ENCODE measurements at places on chromosomes 6 and 20.

DNA sequence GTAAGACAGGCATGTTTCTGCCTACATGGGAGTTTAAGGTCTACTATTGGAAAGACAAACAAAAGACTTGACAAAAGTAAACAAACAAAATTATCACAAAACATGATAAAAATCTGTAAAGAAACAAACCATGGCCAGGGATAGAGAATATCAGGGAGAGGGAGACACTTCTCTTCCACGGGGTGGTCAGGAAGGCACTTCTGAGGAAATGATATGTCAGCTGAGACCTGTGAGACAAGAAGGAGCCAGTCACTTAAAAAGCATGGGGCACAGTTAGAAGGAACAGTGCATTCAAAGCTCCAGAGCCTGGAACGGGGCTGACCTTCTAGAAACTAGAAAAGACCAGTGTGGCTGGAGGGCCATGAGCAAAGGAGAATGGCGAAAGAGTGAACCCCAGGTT, 35.1 kb upstream of the SLC16A10 start:
- DNase-seq, result no peak

- DNase-seq, result no peak
These were observed 20.2 kb downstream of the SCML4 start for GRCh38 chr6:107803957-107804356.

DNA sequence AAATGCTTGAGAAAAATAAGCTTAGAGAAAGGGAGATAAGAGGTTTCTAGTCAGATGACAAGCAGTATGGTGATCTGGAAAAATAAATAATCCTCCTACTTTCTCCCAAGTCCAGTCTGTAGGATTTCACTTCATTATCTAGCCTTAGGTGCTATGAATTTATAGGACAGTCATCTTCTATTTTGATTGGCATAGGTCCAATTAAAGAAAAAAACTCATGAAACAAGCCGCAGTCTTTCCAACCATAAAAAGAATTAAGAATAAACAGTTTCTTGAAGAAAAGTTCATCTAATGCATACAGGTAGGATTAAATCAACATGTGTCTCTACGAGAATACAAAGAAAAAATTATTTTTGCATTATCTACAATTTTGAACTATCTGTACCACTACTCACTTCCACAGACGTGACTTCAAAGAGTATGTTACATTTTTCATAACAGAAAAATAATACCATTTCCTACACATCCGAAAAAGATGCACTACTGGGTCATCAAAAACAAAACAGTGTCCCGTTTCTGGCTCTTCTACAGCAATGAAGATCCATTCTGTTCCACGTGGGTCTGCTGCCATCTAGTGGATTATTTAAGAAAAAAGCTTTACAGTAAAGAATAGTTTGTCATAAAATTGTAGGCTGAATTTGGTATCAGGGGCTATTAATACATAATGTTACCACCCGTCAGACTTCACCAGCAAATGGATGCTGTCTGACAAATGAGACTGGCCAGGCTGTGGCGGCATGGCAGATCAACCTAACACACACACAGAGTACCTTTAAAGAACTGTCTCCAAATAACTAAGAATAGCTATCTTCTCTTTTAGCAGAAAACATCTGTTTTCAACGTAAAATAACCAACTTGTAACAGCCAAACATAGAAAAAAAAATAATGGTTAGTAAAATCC, 28.9 kb downstream of the STX7 start:
- no peak for DNase-seq

DNA sequence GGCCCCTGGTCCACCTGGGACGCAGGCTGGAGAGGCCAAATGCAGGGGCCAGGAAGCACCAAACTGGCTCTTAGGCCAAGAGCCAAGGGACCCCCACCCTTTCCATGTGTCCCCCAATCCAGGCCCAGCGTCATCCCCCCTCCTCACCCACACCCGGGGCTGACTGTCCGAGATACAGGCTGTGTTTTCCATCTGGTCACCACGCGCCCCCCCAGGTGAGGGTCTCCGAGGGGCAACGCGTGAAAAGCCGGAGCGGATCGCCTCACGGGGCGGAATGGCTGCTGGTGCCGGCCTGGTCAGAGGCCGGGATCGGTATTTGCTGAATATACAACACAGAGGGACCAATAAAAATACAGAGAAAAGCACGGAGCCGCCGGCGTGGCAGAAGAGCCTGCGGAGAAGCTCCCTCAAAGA, 5.2 kb upstream of the ABHD16B start:
- no peak for DNase-seq

DNA sequence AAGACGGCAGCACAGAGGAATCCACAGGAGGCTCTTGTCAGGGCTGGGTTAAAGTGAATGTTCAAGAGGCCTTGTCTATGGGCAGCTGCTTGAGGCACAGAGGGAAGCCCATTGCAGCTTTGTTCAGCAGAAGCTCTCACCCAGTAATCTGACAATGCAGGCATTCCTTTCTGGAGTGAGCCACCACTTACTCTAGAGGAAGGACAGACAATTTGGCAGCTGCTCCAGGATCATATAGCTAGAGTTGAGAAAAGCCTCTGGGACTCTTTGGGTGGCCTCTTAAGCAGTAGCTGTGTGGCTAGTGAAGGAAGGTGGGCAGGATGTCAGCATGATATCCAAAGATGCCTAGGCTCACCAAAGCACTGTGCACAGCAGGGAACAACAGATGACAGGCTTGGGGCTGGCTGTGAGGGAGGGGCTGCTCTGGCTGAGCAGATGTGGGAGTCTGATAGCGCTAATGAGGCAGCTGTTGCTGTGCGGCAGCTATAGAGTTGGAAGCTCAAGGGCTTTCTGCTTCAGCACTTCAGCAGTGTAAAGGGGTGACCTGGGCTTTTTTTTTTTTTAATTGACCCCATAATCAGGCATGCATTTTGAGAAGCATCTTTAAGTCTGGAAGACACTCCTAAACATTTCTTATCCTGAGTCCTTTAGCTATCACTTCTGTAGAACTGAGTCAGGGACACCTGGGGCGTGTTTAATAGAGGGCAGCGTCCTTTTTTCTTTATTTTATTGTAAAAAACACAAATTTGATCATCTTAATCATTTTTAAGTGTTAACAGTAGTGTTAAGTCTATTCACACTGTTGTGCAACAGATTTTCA, 27.2 kb downstream of the CMTR1 start:
- DNase-seq, result no peak

GRCh38 chr6:107264357-107264840, 149.1 kb upstream of the BEND3 start:
- DNase-seq, result no peak

DNA sequence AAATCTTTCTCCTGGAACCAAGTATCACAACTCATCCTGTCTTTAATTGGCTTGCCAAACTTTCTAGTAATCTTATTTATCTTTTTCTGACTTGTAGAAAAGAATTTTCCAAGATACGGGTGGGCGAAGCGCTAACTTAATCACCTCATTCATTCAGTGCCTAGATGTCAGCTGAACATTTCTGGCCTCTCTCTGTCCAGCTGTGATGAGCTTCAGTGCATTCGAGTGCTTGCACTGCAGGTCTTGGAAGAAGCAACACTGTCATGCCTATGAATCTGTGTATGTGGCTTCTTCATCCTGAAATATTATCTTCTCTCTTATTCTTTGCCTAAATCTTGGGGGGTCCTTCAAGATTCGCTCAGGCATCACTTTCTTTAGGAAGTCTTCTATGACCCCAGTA, 16.3 kb upstream of the ENPP1 start:
- DNase-seq, result no peak

GRCh38 chr6:162973980-162974379, 246.2 kb downstream of the PACRG start:
- no peak for DNase-seq

GRCh38 chr6:53979468-53980067, 131.7 kb upstream of the MLIP start:
- DNase-seq, result no peak

DNA sequence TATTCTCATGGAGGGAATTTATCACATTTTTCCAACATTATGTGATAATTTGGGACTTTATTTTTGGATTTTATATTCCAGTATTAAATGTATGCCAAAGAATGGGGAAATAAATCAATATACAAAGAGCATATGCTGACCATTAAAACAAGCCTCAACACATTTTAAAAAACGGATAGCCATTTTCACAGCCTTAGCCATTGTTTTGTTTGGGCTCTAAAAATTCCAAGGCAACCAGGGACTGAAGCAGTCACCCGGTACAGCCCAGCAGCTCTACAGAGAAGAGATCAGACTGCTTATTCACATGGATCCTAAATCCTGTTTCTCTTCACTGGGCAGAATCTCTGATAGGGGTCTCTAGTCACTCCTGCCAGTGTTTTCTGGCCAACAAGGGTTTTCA, 150.2 kb upstream of the OGFRL1 start:
- DNase-seq, result no peak

GRCh38 chr20:50571466-50571865, 61.3 kb downstream of the PTPN1 start:
- no peak for DNase-seq

DNA sequence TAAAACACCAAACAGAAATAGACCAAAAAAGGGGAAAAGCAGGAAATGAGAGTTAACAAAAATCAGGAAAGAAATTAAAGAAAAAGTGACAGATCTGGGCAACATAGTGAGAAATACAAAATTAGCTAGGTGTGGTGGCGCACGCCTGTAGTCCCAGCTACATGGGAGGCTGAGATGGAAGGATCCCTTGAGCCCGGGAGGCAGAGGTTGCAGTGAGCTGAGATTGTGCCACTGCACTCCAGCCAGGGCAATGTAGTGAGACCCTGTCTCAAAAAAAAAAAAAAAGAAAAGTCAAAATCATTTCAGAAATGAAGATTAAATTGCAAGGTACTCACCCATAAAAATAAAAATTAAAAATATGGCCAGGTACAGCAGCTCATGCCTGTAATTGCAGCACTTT, 13.0 kb upstream of the GRM4 start:
- DNase-seq, result no peak

- no peak for DNase-seq
These were observed 56.9 kb upstream of the FOXP4 start for GRCh38 chr6:41489120-41489851.

DNA sequence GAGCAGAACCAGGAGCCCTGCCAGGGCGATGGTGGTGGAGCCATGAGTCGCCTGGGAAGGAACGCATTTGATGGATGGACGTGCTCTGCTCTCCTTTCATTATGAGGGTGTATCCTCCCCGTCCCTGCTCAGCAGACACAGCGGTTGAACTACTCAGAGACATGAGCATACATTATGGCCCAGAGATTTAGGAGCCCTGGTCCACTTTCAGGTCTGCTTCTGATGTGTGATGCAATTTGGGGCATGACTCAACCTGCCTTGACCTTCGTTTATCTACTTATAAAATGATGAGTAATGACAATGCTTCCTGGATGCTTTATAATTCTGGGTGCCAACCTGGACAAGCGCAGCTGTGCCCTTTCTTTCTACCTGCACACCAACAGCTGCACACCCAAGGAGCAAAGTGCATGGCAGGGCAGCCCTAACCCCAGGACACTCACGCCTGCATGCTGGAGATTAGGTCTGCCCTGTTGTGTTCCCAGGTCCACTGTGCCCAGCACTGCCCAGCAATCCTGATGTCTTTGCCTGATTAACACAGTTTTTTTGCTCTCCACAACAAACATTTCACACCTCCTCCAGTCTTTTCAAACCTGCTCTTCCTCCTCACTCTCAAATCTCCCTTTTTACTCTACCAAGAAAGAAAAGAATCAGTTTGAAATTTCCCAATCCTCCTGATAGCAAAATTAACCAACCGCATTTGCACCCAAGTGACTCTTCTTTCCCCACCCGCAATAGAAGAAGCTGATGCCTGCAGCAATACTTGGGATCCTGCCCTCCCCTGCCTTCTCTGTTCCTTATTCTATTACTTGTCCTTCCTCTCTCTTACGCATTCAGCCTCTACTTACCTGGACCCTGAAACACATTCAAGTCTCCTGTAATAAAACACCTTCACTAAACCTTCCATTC, 81.2 kb downstream of the EZR start:
- no peak for DNase-seq

DNA sequence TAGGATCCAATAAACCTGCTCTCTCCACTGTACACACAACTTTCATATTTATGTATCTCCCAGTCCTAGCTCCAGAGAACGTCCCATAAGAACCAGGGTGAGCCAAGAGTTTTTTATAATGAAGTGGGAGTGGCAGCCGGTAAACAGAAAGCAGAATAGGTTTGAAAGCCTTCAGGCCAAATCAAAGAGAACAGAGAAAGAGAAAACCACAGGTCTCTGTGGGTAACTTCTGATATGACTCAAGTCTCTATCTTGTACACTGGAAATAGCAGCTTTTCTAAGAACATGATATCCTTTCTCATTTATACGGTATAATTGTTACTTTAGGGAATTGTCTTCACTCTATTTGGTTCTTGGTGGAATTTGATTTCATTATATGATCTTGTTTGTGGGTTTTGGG, 273.6 kb downstream of the PACRG start:
- no peak for DNase-seq

GRCh38 chr6:41263267-41263666, 23.2 kb downstream of the TREM1 start:
- DNase-seq, result no peak

DNA sequence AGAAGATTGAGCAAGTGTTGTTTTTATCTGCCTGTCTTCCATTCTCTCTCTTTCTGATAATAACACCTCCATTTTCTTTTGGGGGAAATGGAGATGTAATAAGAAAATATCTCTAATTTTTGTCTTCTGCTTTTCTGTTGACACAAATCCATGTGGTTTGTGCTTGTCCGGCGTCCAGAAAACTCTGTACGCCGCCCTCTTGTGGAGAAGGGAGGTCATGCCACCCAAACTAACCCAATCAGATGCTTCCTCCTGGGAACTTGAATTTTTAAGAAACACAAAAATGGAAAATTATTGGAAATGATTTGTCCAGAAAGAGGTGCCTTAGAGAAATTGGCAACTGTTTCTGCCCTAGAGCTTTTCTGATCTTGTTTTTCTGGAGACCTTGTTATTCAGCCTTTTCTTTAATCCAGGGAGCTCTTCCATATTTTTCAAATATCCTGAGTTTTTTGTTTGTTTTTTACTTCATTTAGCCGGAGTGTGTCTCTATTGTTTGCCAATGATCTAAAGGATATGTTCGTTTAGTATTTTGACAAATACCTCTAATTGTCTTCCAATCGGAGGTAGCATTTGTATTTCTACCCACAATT, 17.8 kb upstream of the FNDC1 start:
- no peak for DNase-seq

GRCh38 chr6:148514091-148514845, 171.6 kb downstream of the SASH1 start:
- no peak for DNase-seq

GRCh38 chr20:62644802-62645496, 2.6 kb downstream of the SLCO4A1 start:
- no peak for DNase-seq

- no peak for DNase-seq
These were observed 661 bp upstream of the HEBP2 start for GRCh38 chr6:138403324-138403800.

GRCh38 chr6:56938649-56939191, 16.2 kb upstream of the BEND6 start:
- DNase-seq, result no peak

GRCh38 chr6:30684386-30685156, 1.9 kb downstream of the PPP1R18 start:
- peak; percentile 33 for DNase-seq

- no peak for DNase-seq
These were observed 24.5 kb downstream of the TXNDC5 start for GRCh38 chr6:7886132-7886531.

All from activated T-helper 9 cell treated with anti-CD3 and anti-CD28 coated beads, Interleukin-2, amount 50 U/mL, for 16 hours (primary cell).